GM13976 (cell line): ENCODE measurements at places on chromosomes 5 and 9.
A peak's percentile ranks its signal among the peaks of the same experiment; 100 is the strongest.

GRCh38 chr5:107832746-107833145 lies 162.0 kb upstream of the EFNA5 start:
- DNase-seq = no peak

DNA sequence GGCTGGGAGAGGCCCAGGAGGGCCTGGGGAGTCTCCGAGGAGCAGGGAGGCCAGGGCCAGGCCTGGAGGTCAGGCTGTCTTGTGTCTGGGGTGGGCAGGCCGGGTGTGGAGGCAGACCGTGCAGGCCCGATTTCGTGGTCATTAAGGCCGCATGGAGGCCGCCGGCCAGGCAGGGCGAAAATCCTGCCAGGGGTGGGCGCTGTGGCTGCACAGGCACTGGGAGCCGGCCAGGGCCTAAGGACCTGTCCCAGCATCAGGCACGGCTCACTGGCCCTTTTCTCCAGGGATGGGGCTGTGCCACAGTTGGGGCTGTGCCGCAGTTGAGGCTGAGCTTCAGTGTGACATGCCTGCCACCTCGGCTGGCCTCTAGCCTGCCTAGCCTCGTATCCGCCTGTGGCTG lies 35.9 kb downstream of the ASS1 start:
- no peak for DNase-seq

GRCh38 chr5:126000507-126000906 lies 422.7 kb upstream of the GRAMD2B start:
- no peak for DNase-seq

- no peak for DNase-seq
Observed at GRCh38 chr9:111949919-111950318, 53.3 kb downstream of the UGCG start.

DNA sequence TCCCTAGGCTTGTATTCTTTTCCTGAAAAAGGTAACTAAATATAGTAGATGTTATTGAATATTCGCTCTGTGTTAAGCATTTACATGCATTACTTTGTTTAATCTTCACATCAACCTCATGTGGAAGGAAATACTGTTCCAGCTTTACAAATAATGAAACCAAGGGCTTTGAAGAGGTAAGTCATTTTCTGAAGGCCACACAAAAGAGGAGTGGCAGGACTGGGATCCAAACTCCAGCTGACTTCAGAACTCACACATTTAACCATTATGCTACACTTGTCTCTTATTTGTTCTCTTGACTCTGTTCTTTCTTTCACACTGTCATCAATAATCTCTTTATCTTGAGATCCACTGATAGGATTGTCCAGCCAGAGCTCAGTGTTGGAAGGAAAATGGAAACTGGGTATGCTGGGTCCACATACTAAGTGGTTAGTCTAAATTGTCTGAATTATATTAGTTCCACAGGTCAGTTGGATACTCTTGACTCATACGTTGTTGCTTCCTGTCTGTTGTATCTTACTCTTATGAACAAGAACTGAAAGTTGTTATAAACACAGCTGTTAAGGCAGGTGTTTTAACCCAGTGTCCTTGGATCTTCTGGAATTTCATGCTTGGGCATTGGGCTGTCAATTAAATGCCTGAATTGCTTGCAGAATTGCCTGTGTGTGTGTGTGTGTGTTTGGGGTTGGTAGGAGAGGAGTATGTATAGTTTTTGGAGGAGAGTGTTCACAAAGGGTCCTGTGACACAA lies 65.6 kb downstream of the TLE4 start:
- DNase-seq = no peak

DNA sequence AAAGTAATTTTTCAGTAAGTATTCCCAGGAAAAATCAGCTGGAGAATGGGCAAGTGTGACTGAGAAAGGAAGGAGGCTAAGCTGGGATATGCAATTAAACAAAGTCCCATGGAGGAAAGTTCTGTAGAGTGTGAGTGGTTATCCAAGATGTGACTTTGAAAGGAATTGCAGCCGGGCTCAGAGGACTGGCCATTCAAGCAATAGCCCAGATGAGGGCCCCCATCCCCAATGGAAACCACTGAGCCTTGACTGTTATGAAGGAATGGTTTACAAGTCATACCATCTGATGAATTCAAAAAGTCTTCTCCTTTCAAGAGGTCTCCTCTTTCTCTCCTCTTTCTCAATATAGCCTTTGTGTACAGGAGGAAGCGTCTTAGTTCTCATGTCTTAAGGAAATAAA lies 6.5 kb downstream of the LVRN start:
- DNase-seq = no peak

DNA sequence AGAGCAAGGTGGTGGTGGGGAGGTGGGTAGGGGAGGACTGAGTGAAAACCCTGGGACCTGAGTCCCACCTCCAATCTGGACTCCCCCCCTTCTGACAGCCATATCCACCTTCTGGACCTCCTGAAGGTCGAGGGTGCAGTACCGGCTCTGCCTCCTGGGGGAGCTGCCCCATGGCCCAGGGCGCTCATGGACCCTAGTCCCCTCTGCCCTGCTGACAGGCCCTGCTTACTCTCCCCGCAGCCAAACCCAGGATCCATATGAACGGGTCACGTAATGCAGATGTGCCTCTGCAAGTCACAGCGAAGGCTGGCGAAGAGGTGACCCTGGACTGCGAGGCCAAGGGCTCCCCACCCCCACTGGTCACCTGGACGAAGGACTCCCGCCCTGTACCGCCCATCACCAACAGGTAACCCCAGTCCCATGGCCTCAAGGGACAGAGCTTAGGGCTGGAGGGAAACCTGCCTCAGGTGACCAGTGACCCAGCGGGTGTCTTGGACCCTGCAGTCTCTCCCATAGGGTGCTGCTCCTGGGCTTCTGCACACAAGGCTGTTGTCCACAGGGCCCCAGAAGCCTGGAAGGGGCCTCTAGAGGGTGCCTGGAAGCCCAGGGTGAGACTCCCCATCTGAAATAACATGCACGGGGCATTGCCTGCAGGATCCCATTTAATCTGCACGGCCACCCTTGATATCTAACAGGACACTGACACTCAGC lies 61.7 kb downstream of the HMCN2 start:
- no peak for DNase-seq

DNA sequence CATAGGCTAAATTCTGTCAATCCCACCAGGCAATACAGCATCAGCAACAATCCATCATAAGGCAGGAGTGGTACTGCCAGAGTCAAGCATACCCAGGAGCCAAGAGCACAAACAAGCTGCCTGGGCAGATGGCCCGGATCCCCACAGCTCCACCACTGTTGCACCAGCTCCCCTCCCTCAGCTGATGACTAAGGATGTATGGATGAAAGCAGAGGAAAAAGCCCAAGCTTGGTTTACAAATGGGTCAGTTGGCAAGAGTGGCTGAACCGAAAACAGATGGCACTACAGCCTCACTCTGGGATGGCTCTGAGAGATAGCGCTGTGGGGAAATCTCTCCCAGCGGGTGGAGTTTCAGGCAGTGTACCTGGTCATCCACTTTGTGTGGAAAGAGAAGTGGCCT lies 29.4 kb downstream of the DROSHA start:
- DNase-seq = no peak

- DNase-seq = no peak
Observed at GRCh38 chr5:31078956-31079355, 114.5 kb upstream of the CDH6 start.

GRCh38 chr5:173035904-173036707 lies 20.0 kb upstream of the CREBRF start:
- peak; percentile 59 for DNase-seq
